Left lung (tissue), 14 donors: ENCODE measurements at places on chromosomes 16 and 17.

- DNase-seq: no peak
These were observed 133.7 kb upstream of the MON1B start for GRCh38 chr16:77057161-77057774.

GRCh38 chr17:80212109-80212508, 8.0 kb downstream of the SGSH start:
- DNase-seq: no peak

GRCh38 chr17:39177256-39177655, 11.3 kb upstream of the ARL5C start:
- DNase-seq: no peak

DNA sequence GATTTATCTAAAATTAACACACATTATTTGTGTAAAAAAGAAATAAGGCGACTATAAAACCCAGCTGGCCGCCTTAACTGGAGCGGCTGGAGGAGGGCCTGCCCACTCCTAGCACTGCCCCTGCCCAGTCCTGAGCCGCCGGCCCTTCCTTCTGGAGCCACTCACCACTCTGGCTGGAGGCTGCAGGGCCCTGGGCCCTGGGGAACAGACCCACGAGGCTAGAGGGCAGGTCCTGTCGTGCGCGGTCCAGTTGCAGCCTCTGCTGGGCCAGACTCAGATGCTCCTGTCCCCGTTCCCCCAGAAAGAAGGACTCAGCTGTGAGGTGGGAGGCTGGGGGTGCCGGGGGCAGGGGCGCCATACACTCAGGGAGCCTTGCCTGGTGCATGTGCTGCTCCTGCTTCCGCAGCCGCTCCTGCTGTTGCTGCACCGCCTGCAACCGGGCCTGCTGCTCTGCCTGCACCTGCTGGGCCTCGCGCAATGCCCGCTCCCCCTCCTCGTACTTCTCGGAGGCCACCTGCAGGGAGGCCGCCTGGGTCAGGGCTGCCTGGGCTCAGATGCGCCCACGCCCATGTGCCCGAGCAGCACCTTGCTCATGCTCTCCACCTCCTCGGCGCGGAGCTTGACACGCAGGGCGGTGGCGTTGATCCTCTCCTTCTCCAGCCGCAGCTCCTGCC, 9.0 kb upstream of the MRPL38 start:
- no peak for DNase-seq

DNA sequence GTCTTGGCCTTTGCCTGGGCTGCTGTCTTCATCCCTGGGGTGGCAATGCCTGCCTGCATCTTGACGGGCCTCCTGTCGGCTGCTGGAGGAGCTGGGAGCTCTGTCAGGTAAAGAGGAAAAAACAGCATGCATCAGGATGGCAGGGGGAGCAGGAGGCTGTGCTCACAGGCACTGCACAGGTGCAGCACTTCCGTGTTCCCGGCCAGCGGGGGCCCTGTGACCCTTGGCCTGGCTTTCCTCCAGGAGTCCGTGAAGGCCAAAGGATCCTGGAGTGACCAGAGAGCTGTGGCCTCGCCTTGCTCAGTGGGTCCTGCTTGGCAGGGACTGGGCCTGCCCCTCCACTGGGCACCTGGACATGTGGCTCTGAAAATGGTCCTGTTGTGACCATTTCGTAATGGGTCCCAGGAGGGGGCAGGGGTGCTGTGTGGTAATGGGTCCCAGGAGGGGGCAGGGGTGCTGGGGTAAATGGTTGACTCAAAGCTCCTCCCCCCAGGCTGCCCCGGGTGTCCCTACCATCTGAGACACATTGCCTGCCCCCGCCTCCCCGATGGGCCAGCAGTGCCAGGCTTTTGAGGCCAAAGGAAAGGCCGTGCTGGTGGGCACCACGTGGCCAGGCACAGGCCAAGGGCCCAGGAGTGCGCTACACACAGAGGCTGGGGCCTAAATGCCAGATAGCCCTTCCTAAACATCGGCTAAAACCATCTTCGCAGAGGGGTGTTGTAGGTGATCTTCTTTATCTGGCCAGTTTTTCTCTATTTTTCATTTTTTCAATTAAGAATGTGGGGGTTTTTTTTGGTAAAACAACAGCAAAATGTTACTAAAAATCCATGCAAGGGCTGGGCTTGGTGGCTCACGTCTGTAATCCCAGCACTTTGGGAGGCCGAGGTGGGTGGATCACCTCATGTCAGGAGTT, 4.0 kb upstream of the FASN start:
- no peak for DNase-seq

- no peak for DNase-seq
These were observed 14.7 kb downstream of the PHKB start for GRCh38 chr16:47475786-47476185.

DNA sequence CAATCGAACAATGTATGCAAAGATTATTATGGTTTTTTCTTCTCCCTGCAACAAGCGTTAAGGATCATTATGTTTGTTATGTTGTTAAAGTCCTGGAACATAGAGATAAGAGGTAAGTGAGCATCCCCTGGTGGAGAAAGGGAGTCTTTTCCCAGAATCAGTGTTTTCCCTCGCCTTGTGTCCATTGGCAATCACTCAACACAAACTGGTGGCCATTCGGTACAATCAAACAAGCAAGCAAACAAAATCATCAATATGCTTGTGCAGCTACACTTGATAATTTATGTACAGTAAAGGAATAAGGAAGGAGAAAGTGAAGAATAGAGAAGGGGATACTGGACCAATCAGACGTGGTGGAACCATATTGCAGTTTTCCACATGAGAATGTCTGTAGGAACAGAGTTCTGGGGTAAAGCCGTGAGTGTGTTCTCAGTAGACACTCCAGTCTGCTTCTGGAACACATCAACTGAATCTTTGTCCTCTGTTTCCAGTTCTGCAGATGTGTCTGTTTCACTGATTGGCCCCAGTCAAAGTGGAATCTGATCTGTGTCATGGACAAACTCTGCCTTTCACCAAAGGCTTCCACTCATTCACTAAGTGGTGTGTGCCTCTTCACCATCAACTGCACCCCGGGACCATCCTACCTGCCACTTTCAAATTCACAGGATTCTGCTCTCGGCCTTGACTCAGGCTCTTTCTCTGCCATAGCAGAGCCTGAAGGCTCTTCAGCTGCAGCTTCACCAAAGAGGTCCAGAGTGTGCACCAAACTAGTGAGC, 169.5 kb downstream of the AHSP start:
- DNase-seq: no peak

DNA sequence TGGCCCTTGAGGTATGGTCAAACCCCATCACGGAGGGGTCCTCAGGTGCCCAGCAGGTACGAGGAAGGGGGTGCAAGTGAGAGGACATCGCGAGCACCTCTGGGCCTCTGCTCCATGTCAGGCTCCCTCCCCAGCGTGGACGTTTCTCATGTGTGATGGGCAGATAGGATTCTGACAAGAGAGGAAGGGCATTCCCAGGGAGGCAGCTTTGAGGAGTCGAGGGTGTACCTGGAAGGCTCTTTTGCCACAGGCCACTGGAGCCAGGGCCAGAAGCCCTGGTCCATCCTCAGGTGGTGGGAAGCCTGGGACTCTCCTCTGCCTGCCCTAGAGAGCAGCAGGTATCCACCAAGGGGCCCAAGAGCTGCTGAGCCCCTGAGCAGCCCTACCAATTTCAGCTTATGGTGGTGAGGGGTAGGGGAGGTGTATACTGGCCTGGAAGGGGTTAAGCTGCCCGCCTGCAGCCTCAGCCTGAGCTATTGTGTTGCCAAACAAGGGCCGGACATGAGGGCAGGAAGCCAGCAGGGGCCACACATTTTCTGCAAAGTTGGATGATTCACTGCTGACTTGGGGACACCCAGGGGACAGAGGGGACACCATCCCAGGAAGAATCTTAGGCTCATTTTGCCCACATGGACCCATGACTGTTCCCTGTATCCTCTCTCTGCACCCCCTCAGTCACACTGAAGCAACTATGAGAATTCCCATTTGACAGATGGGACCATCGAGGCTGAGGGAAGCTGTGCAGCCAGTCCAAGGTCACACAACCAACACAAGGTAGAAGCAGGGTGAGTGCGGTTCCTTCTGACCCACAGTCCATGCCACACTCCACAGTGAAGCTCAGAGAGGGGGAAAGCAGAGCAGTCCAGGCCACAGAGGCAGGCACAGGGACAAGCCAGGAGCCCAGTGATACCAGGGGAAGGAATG, 1.7 kb downstream of the CDH5 start:
- DNase-seq: no peak

GRCh38 chr16:28140788-28141618, 70.8 kb downstream of the XPO6 start:
- DNase-seq: no peak

DNA sequence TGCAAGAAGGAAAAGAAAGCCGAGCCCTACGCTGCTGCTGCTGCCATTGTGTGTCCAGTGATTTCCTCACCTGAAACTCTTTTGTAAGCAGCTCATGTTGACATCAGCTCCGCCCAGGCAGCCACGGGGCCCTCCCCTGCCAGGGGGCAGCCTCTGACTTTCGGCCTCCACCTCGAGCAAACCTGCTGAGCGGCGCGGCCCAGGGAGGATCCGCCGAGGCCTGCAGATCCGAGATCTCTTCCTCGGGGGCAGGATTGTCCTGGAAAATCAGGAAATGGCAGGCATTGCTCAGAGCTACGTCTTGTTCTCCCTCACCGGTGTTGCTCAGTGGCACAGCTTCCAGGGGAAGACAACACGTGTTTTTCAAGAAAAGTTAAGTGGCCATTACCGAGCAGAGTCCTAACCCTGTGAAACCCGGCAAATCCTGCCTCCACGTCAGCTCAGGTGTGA, 35.6 kb upstream of the ZNF750 start:
- DNase-seq: no peak

DNA sequence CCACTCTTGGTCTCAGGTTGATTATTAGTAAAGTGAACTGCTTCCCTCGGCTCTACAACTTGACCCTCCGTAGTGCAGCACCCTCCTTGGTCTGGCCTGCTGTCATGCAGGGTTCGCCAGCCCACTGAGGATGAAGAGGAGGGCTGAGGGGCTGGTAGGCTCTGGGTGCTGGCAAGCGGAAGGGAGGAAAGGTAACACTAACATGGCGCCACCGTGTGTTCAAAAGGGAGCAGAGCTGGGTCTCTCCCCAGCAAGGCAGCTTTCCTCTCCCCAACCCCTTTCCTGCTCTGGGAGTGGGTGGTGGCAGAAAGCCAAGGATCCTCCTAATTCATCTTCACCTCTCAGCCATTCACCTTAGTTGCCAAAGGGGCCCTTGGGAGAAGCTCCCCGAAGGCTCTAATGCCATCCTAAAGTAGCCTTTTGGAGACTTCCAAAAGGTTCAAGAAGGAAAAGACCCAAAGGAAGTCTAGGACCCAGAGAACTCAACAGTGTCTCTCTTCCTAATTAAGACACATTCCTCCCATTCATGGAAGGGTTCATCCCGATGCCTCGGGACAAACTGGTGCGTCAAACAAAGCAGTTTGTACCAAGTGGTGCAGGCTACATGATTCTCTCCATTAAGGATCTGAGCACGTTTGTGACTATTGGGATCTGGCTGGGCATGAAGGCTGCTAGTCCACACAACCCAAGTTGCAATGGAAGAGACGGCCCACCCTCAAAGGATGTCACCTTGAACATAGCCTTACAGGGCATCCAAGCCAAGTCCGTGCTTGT, 90.8 kb upstream of the TOB1 start:
- peak; percentile 71 for DNase-seq

DNA sequence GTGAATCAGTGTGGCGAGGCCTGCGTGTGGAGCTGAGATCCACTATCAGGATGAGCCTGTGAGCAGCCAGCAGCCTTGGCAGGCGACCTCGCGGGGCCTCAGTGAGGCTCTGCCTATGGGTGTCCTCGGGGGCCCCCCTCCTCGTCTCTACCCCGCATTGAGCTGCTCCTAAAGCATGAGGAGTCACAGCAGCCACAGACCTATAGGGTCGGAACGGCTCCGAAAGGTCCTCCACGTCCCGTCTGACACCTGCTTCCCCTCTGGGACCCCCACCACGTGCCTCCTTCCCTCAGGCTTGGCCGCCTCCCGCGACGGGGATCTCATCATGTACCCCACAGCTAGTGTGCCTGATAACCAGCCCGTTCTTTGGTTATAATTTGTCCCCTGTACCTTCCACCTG, 28.8 kb downstream of the GRIN2C start:
- DNase-seq: no peak

GRCh38 chr17:2421315-2422147, 20.7 kb upstream of the MNT start:
- DNase-seq: no peak

GRCh38 chr16:56691885-56692284, 9.6 kb downstream of the MT1X start:
- peak; percentile 39 for DNase-seq

DNA sequence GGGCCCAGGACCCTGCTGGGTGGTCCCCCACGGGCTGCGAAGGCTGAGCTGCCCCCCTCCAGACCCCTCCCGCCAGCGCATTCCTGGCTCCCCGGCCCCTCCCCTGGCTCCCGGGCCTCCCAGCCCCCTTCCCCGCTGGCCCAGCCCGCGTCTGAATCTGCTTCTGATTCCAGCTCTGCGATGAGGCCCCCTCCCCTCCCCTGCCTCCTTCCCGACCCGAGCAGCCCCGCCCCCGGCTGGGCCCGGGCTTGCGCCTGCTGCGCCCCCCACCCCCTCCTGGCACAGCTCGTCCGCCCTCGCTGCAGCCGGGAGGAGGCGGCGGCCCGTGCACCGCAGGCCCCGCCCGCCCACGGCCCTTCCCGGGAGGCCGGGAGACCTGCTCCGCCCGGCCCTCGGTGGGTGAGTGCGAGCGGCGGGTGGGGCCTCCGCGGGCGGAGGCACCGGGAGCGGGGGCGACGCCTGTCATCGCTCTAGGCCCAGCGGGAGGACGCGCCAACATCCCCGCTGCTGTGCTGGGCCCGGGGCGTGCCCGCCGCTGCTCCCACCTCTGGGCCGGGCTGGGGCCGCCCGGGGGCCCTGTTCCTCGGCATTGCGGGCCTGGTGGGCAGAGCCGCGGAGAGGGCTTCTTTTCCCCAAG, at the start of gene NTN3:
Gene NTN3, plus strand, starts transcription at position 282 of the 637 bp plus-strand sequence. CDS start 405 bp downstream, outside the sequence.
- peak; percentile 89 for DNase-seq

- DNase-seq: no peak
These were observed 45.5 kb downstream of the PKD1L3 start for GRCh38 chr16:71954699-71955195.

- DNase-seq: no peak
These were observed 159.1 kb downstream of the UTP18 start for GRCh38 chr17:51419476-51419875.

- DNase-seq: no peak
These were observed 144.7 kb upstream of the HS3ST3A1 start for GRCh38 chr17:13746404-13746803.

DNA sequence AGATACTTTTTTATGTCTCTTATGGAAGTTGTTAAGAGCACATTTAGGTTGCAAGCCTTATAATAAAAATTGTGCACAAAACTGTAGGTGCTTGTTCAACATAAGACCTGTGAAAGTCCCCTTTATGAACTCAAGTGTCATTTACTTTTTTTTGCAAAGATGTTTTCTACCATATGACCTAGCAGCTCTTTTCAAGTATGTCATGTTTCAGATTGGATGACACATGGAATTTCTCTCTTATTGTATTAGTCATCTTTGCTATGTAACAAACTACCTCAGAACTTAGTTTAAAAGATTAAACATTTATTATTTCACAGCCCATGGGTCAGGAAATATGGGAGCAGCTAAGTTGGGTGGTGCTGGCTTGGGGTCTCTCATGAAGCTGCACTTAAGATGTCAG, 57.9 kb downstream of the PHKB start:
- DNase-seq: no peak

DNA sequence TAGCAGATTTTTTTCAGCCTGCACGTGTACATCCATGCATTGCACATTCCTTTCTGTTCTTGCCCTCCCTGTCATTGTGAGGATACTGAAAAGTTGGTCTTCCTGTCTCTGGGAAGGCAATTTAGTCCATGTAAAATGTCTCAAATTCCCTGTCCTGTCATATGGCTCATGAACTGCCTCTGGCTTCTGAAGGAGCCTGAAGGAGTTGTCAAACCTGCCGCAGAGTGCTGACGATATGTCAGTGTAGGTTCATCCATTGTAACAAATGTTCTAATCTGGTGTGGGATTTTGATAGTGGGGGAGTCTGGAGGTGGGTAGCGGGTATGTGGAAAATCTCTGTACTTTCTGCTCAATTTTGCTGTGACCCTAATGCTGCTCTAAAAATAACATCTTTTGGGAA, 59.6 kb downstream of the YPEL2 start:
- DNase-seq: no peak
